ENCODE measurements at places on chromosomes 2 and 18. TPM values are rescaled to one million over a fixed set of nuclear protein-coding genes. Genes with fewer than 3 reads are reported as not detected.

GRCh38 chr2:74847070-74847858 lies 13.3 kb downstream of the HK2 start:
- no peak overlapping the region for H3K4me3 ChIP-seq
- peaks cover 76% of the 10 kb centered on the region for H3K4me1 ChIP-seq
- no peaks in the 10 kb centered on the region for H3K27me3 ChIP-seq
- H3K27ac ChIP-seq = peak overlapping the region; percentile 55
- no peaks in the 10 kb centered on the region for H3K36me3 ChIP-seq

GRCh38 chr2:221559991-221560390 lies 12.1 kb downstream of the EPHA4 start:
- DNase-seq = no peak
- H3K27me3 ChIP-seq = peaks cover 5% of the 10 kb centered on the region
- H3K27ac ChIP-seq = no peak overlapping the region
- no peaks in the 10 kb centered on the region for H3K36me3 ChIP-seq

Gene ABCG5
- not detected for polyA plus RNA-seq

GRCh38 chr2:204110338-204110741 lies 173.8 kb downstream of the ICOS start:
- peaks cover 27% of the 10 kb centered on the region for H3K4me1 ChIP-seq
- peak overlapping the region; percentile 41 for H3K27ac ChIP-seq
- peaks cover 2% of the 10 kb centered on the region for H3K27me3 ChIP-seq

DNA sequence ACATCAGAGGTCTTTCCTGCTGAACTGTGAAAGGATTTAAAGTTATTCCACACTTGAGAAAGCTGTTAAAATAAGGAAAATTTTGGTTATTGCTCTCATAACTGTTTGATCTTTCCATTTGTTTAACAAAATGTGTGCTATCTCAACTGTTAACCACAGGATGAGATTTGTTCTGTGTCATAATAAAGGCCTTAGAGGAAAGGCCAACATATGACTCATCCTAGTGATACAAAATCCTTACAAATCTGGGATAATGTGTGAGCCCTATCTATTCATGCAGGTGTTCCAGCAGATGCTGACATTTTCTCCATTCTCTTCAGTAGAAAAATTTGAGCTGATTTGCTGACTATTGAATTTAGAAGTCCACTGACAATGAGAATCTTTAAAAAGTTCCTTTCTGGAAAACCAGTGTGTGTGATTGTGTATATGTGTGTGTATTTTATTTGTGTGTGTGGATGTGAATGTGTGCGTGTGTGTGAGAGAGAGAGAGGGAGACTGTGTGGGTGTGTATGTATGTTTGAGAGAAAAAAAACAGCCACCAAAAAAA lies 1111.9 kb upstream of the GYPC start:
- H3K27ac ChIP-seq = no peak overlapping the region
- no peaks in the 10 kb centered on the region for H3K4me1 ChIP-seq
- no peaks in the 10 kb centered on the region for H3K27me3 ChIP-seq
- DNase-seq = no peak
- H3K4me3 ChIP-seq = no peak overlapping the region
- no peaks in the 10 kb centered on the region for H3K36me3 ChIP-seq

DNA sequence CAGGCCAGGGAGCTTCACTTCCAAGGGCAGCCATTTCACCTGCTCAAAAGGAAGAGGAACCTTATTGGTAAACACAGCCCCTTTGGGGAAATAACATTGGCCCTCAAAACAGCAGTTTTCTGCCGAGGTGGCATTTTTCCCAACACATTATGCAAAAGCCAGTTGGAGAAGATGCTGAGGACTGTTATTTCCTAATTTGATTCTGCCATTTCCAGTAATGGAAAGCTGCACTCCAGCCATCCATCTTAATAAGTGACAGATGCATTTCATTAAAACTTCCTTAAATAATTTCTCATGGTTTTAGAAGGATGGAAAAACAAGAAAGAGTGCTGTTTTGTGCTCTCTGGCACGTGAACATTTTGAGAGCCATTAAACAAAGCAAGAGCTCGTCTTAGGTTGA lies 55.9 kb upstream of the ALK start:
- no peaks in the 10 kb centered on the region for H3K36me3 ChIP-seq
- no peaks in the 10 kb centered on the region for H3K4me1 ChIP-seq
- H3K4me3 ChIP-seq = no peak overlapping the region
- DNase-seq = no peak
- H3K27me3 ChIP-seq = peaks cover 3% of the 10 kb centered on the region

DNA sequence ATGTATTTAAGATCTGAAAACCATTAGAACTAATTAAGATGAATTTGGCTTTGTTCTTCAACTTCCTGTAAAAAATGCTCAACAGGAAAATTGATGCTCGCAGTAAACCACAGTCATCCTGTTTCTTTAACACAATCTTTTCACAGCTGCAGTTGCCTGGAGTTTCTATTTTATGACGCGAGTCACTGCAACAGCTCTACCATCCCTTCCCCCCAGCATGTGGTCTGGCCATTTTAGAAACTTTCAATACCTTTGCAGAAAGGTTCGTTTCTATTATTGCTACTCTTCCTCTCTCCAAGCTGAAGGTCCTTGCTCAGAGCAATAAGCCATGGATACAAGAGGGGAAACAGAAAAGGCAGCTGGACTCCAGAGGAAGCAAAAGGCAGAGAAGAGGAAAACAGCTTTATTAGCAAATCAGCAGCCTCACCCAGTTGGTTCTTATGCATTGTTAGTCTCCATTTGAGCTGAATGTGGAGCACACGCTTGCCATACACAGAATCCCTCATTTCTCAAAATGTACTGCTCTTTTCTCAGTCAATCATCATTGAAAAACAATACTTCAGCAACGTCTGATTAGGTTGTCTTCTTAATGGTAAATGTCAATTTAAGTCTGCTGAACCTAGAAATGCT lies 3.9 kb downstream of the WIPF1 start:
- H3K36me3 ChIP-seq = peaks cover 9% of the 10 kb centered on the region
- no peaks in the 10 kb centered on the region for H3K27me3 ChIP-seq
- peak overlapping the region; percentile 93 for H3K4me3 ChIP-seq
- peak overlapping the region; percentile 99 for H3K27ac ChIP-seq
- peaks cover 70% of the 10 kb centered on the region for H3K4me1 ChIP-seq

- H3K27me3 ChIP-seq = no peaks in the 10 kb centered on the region
- no peaks in the 10 kb centered on the region for H3K4me1 ChIP-seq
- DNase-seq = no peak
- no peak overlapping the region for H3K4me3 ChIP-seq
These were observed 107.3 kb downstream of the DYSF start for GRCh38 chr2:71560638-71561011.

GRCh38 chr2:197538412-197538811 lies 22.5 kb downstream of the MOB4 start:
- H3K4me3 ChIP-seq = no peak overlapping the region
- H3K36me3 ChIP-seq = peaks cover 25% of the 10 kb centered on the region
- no peak for DNase-seq
- no peaks in the 10 kb centered on the region for H3K27me3 ChIP-seq

DNA sequence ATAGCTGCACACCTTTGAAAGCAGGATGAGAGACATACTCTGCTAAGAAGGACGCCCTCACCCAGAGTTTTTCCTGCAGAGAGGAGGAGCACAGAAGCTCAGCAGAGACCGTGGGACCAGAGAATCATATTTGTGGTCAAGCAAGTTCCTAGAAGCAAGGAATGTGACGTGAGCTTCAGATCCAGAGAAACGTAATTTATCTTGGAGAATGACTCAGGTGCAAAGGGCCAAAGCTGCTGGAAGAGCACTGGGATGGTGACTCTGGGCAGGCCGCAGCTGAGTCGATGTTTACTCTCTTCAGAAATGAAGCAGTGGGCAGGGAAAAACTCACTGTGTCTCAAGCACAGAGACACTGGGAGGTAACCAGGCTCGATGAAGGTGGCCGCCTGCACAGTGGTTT lies 50.1 kb upstream of the IGFBP2 start:
- H3K27ac ChIP-seq = no peak overlapping the region
- H3K36me3 ChIP-seq = no peaks in the 10 kb centered on the region

DNA sequence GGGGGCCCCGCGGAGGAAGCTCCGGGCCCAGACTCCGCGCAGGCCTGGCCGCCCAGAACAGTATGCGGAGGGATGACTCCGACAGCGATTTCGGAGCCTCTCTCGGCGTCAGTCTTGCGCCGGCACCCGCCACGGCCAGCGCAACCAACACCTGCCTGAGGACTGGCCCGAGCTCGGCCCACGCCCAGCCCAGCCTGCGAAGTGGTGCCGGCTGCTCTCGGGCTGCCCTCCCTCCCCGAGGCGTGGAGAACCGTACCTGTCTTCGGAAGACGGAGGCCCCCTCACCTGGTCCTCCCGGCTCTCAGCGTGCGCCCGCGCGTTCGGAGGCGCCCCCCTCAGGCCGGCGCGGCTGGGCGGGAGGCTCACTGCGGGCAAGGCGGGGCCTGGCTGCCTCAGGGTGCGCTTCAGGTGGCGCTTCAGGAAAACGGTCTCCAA lies at the start of gene M1AP:
Gene M1AP, minus strand, starts transcription at position 322 of the 435 bp plus-strand sequence. CDS start 8,055 bp downstream, outside the sequence.
- H3K27ac ChIP-seq = no peak within 1 kb of the TSS
- peaks cover 33% of the 10 kb centered on the region for H3K27me3 ChIP-seq
- peaks cover 5% of the 10 kb centered on the region for H3K4me1 ChIP-seq
- DNase-seq = peak; percentile 12
- H3K36me3 ChIP-seq = peaks cover 7% of the 10 kb centered on the region

Gene DSC2
- not detected for polyA plus RNA-seq

DNA sequence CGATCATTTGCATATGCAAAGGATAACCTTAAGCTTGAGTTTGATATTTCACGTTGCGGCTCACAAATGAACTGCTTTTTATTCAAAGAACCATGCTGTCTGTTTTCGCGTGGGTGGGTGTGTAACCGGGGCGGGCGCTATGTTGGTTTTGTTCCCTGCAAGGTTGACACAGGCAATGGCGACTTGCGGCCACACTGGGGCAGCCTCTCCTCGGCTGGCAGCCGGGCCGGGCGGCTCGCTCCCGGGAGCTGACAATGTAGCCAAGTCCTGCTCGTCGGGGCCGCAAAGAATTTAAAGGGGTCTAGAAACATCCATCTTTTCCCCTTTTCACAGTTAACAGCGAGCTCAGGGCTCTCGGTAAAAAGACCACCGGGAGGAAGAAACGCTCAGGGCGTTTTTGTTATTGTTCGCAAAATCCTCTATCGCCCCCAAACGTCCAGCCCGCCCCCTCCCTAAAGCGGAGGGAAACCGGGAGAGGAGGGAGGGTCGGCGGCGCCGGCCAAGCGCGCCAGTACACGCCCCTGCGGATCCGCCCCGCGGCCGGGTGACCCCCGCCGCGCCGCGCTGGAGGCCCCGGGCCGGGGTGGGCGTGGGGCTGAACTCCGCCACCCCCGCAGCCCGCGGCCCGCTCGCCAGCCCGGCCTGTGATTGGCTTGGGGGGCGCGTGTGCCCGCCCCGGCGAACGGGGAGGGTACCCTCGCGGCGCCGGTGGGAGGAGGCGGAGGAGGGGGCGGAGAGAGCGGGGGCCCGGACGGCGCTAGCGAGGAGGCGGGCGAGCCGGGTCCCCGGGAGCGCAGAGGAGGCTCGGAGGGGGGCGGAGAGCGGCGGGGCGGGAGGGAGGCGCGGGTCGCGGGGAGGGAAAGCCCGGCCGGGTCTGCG lies at the start of gene NEDD4L:
Gene NEDD4L, plus strand, starts transcription at position 736 of the 879 bp plus-strand sequence. CDS start 435 bp downstream, outside the sequence.
- H3K27ac ChIP-seq = peak within 1 kb of the TSS; percentile 94
- H3K4me1 ChIP-seq = peaks cover 40% of the 10 kb centered on the region
- peak within 1 kb of the TSS; percentile 96 for H3K4me3 ChIP-seq
- peak; percentile 82 for DNase-seq
- H3K27me3 ChIP-seq = peaks cover 1% of the 10 kb centered on the region

DNA sequence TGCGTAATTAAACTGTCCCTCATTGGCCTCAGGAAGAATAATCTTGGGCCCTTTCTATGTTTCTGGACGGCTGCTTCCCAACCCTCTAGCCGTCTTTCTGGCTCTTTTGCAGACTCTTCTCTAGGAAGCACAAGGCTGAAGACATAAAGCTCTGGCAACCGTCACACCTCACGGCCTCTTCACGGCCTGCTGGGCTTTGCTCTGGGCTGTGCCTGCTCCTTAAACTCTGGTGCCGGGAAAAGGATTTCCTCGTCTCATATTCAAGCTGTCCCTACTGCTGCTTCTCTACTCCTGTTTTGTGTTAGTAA lies 36.0 kb upstream of the WIPF1 start:
- H3K36me3 ChIP-seq = peaks cover 11% of the 10 kb centered on the region
- peak overlapping the region; percentile 99 for H3K27ac ChIP-seq
- H3K4me1 ChIP-seq = peaks cover 76% of the 10 kb centered on the region
- H3K4me3 ChIP-seq = peak overlapping the region; percentile 97
- no peaks in the 10 kb centered on the region for H3K27me3 ChIP-seq

DNA sequence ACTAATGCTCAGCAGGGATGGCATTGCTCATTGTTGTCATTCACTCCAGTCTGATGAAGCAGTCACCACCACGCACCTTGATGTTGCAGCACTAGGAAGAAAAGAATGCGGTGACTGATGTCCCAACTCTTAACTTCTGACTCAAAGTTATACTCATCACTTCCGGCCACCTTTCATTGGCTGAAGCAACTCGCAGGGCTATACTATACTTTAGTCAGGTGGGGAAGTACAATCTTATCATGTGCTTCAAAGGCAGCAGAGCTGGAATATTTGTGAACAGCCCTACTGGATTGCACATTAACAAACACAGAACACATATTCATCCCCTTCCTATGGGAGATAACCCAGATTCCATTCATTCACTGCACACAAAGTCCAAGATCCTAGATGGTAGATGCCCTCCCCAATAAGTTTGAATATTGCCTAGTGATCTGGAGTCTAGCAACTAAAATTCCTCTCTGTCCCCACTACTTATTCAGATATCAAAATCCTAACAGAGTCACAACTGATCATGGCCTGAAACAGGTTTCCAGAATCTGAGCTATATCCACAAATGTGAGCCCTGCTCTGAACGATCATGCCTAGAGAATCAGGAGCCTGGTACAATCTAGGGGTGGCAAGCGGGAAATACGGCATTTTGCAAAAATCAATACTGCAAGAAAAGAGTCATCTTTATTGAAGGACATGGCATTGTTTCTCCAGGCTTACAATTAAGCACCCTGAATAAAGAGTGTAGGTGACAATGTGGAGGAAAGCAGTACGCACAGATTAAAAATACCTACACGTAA lies 3.4 kb upstream of the SPATS2L start:
- DNase-seq = no peak
- H3K4me3 ChIP-seq = no peak overlapping the region
- peaks cover 5% of the 10 kb centered on the region for H3K36me3 ChIP-seq
- H3K27me3 ChIP-seq = peaks cover 22% of the 10 kb centered on the region

Gene MC4R
- polyA plus RNA-seq = not detected

DNA sequence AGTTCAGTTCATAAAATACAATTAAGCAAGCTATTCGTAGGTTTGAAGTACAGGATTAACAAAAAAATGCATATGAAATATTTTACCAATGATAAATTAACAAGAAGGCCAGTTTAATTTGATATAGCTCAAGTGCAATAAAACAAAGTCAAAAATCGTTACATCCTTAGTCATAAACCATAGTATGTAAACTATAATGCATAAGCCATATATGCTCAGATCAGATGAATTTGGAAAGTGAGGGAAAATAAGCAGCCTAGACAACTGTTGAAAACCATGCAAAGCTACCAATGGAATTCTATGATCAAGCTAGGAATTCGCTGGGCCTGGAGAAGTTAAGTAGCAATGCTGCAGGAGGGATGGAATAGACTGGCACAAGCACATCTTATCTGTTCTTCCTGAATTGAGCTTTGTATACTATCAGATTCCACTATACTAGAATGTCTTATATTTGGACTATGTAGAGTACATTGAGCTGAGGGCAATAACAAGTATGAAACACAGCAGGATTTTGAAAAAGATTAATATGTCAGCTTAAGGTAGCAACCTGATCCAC lies 682.0 kb downstream of the IRS1 start:
- H3K36me3 ChIP-seq = no peaks in the 10 kb centered on the region
- DNase-seq = no peak
- H3K27ac ChIP-seq = no peak overlapping the region

Measured in naive thymus-derived CD8-positive, alpha-beta T cell (primary cell).